HCEC 1CT (cell line): ENCODE measurements at places on chromosomes 2 and 18.
A peak's percentile ranks its signal among the peaks of the same experiment; 100 is the strongest.

GRCh38 chr2:62999905-63000304, 50.7 kb upstream of the OTX1 start:
- peak; percentile 11 for DNase-seq

GRCh38 chr2:238868616-238869292, 20.9 kb downstream of the TWIST2 start:
- DNase-seq: peak; percentile 42

GRCh38 chr2:120659275-120659977, 76.2 kb upstream of the GLI2 start:
- no peak for DNase-seq

DNA sequence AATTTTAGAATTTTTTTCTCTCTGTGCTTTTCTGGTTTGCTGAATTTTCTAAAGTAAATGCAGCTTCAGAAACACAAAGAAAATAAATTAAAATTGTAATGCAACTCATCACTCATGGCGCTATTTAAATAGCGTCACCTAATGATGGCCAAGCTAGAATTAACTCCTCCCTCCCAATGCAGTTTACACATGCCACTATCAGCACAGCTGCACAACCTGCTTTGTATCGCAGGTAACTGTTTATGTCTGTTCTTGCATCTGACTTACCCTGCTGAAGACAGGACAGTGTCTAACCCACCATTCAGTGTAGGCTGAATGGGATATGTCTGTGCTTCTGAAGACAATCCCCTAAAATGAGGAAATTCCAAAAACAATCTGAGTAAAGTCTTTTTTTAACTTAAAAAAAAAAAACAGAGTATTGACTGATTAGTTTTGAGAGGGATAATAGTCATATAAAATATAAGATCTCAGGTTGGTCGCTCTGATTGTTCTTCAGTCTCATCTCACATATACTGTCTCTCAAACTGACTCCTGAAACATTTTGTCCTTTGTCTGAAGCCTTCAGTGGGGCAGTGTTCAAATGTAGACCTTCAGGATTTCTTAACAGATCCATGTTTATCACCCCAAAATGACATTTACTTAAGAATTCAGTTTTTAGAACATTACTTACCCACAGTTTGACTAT, 271.4 kb downstream of the ZEB2 start:
- DNase-seq: no peak

- peak; percentile 40 for DNase-seq
These were observed 178.0 kb downstream of the ASXL3 start for GRCh38 chr18:33755931-33756560.

DNA sequence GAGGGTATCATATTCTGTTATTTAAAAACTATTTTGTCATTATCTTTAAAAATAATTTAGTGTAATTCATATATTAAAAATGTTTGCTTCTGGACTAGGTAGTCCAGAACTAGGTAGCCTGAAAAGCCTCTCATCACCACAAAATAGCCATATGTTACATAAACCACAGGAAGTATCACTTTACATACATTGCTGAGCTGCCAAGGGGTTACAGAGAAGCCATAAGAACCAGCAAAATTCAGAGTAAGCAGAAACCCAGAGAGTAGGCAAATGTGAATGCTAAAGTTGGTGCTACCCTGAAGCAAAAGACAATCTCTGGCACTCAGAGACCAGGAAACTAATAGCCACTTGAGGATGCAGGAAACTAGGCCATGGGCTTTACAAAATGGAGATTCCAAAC, 60.9 kb downstream of the LOXHD1 start:
- no peak for DNase-seq

- no peak for DNase-seq
These were observed 63.7 kb downstream of the ZNF532 start for GRCh38 chr18:58928386-58928785.
